ENCODE measurements at places on chromosomes 16 and 17.

- DNase-seq, result no peak
These were observed 171.7 kb downstream of the VPS53 start for GRCh38 chr17:542943-543342.

DNA sequence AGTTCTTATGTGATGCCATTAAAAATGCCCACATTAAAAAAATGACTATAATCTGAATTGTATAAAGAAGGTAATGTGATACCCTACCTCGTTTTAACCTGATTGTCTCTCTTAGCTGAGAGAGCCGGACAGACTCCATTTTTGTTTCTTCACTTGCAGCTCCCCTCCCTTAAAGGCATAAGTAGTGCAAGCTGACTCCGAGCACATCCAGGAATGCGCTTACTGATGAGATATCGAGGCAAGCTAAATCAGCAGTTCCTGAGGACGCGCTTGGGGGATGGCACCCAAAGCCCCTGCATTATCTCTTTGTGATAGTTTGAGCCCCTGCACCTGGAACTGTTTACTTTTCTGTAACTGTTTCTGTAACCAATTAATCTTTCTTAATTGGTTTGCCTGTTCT, 6.3 kb downstream of the KRT24 start:
- no peak for DNase-seq

DNA sequence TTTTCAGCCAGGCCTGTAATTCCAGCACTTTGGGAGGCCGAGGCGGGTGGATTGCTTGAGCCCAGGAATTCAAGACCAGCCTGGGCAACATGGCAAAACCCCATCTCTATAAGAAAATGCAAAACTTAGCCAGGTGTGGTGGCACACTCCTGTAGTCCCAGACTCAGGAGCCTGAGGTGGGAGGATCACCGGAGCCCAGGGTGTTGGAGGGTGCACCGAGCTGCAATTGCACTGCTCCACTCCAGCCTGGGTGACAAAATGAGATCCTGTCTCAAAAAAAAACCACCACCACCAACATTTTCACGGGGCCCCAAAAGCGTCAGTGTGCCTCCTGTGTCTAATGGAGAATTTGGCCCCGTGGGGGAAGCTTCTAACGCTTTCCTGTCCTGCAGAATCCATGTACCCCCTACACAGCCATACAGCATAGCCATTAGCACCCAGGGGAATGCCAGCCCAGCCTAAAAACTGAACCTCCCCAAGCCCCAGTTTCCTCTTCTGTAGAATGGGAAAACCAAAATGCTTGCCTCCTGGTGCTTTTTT, 22.2 kb upstream of the MAP3K14 start:
- DNase-seq, result no peak

GRCh38 chr17:32323046-32323445, 18.9 kb downstream of the C17orf75 start:
- no peak for DNase-seq

DNA sequence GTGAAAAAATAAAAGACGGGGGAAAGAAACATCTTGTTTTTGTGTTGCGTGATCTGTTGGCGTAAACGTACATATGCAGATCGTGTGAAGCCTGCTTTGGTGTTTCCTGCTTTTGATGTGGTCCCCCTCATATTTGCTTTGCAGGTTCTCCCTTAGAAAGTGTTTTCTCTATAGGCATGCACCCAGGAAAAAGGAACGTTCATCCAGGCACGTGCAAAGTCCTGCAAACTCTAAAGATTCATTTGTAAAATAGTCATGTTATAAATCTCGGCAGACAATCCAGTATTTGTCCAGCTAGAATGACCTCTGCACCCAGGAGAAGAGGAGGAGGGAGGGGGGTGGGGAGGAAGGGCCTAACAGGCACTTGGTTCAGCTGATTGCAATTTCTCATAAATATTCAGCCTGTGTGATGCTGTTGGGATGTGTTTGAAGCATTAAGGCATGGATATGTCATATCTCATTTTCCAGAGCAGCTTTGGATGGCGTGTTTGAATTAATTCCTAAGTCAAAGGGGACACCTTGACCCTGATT, 40.3 kb upstream of the DDX52 start:
- no peak for DNase-seq

GRCh38 chr16:31149894-31150890, at the start of gene PRSS36:
Gene PRSS36 (minus strand): TSS chr16:31150066. CDS start chr16:31150035, 31 bp downstream.
- no peak for DNase-seq

- no peak for DNase-seq
These were observed 397 bp downstream of the CDC42EP4 start for GRCh38 chr17:73311428-73311780.

Measured in AG08395 (cell line).